NCI-H2171 treated with DMSO at 0.1 percent for 48 hours (cell line): ENCODE measurements at places on chromosomes 6 and 20.

DNA sequence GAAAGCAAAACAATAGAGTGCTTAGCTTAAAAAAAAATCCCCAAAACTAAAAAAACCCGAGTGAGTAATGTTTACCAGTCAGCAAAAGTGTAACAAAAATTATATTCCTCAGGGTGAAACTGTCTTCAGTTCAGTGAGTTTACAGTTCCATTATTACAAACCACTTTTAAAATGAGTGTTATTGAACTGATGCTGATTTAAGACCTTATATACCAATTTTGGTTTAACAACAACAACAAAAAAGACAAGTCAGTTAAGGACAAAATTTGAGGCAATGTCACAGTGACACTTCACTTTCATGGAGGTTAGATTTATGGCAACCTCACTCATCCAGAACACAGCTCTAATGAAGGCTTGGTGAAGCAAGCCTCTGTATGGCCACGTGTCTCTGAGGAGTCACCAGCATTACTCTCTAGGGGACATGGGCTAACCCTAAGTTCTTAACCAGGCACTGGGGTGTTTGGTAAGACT lies 630.8 kb downstream of the PHF3 start:
- no peak for DNase-seq

DNA sequence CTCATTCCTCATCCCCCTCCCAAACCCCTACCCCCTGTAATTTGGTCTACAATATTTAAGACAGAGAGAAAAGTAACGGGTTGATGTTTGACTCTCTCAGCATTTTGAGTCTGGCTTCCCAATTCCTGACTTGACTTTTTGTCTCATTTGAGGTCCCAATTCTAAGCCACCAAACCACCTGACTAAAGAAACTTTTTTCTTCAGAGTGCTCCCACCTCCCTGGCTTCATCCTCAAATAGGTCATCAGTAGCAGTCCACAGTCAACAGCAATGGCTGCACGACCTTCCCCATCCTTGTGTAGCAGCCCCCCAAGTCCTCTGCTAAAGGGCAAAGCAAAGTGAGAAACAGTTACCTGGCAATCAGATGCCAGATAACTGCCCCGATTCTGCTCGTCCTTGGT lies 1.8 kb downstream of the PLEKHG1 start:
- no peak for DNase-seq

- no peak for DNase-seq
Measured at GRCh38 chr20:4585104-4585753, 136.5 kb upstream of the PRND start.

DNA sequence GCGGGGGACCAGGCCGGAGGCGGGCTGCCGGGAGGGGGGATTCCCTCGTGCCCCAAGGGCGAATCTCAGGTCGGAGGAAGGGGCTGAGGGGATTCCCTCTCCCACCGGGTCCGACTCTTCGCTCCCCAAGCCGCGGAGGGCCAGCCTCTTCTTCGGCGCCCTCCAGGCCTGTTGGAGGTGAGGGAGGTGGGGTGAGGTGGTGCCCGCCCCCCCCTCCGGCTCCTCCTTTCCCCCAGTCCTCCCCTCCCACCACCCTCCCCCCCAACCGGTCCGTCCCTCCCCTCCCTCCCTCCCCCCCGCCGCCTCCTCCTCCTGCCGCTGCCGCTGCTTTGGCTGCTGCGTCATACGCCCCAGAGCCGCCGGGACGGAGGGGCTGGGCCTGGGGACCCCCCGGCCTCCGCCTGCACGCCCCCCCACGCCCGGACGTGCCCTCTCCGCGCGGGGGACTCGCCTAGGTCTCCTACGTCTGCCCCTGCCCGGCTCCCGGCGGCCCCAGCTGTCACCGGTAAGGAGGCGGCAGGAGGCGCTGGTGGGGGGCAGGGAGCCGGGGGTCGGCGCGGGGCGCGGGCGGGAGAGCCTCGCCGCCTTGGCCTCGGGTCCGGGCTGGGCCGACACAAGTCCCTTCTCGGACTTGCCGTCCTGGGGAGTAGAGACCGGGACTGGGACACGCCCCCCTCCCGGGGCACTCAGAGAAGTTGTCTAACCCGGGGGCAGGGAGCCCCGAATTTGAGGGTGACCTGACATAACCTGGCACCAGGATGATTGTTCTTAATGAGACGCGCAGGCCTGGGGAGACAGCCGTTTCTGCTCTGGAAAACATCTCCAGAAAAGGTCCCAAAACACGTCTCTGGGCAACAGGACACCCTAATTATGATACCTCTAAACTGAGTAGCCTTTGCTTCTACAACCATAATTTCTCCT lies at the start of gene PHF1:
TSS of gene PHF1 (plus strand) at position 304 of the 921 bp plus-strand sequence. CDS start 1,250 bp downstream, outside the sequence.
- DNase-seq: peak; percentile 70

- DNase-seq: no peak
Measured at GRCh38 chr6:163954088-163954775, 539.7 kb downstream of the QKI start.

- no peak for DNase-seq
Measured at GRCh38 chr20:18416486-18416885, 50.3 kb downstream of the DZANK1 start.

GRCh38 chr20:50055524-50056083 lies 57.3 kb downstream of the UBE2V1 start:
- no peak for DNase-seq

DNA sequence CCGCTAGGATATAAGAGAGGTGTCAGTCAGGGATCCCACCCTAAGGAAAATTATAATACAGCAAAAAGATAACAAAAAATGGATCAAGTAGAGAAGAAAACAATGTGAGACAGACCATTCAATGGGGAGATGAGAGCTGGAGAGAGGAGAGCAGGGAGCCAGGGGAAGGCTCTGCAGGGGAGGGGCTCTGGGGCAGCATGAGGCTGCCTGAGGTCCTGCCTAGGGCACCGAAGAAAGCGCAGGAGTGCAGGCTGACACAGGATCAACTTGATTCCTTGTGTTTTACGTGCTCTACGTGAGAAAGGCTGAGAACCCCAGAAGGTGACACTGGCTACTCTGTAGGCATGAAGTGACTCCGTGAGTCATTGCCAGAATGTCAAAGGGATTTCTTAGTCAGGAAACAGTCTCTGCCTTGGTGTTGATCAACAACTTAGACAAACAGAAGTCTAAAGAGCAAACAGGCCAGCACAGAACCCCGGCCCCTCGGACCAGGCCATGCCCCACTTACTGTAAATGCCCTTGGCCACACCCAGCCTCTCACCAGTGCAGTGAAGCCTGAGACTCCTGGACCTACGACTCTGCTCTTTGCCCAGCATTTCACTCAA lies 290.1 kb upstream of the PRDM1 start:
- no peak for DNase-seq

DNA sequence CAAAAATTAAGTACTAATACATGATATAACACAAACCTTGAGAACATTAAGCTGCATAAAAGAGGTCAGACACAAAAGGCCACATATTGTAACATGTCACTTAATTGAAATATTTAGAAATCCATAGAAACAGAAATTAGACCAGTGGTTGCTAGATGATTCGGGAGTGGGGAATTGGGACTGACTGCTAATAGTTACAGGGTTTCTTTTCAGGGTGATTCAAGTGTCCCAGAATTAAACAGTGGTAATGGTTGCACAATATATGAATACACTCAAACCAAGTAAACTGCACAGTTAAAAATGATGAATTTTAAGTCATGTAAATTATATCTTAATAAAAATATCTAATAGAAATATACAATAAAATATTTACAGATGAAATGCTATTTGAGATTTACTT lies 174.5 kb downstream of the WDR27 start:
- DNase-seq: no peak

DNA sequence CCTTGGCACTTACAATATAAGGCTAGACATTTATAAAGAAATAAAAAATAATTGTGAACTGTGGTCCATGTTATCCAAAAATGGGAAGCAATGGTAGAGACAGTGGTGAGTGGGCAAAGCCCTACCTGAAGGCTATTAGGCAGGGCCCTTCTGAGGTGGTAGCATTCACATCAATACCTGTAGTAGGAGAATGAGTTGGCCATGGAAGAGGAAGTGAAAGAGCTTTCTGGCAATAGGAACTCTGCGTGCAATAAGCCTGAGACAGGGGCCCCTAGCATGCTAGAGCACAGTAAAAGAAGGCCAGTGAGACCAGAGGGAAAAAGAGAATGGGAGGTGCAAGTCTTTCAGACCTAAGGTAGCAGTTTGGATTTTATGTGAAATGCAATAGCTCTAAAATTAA lies 754.5 kb downstream of the PTPRT start:
- DNase-seq: no peak

DNA sequence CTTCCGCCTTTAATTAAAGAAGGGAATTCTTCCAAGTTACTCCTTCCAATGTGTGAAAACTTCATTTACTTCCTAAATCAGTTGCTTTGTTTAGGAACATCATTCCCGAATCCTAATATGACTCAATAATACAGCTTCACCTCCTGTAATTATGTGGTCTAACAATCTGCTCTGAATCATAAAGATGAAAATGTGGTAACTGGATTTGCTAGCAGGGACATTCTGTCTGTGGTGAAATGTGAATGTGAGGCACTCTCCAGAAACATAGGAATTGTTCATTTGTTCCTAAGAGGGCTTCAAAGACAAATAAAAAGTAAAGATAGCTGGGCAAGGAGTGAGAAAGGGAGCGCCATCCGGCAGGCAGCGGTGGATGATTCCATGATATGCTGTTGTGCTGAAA lies 678.1 kb downstream of the KIF16B start:
- no peak for DNase-seq

DNA sequence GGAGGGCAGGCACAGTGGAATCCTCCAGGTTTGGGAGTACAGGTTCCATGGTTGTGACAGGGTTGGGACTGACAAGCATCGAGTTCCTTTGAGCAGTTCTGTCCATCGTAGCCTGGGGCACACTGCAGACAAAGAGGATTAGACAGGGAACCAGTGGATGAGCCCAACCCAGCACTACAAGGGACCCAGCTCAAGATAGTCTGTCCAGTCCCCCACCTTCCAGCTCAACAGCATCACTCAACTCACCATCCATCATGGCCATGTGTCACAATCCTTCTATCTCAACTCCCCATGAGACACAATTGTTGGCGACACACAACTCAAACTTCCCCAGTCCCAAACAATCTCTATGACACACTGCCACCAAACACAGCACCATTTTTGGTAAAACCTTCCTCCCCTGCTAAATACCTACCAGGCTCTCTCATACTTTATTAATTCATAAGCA lies 11.8 kb upstream of the GPSM3 start:
- DNase-seq: no peak

DNA sequence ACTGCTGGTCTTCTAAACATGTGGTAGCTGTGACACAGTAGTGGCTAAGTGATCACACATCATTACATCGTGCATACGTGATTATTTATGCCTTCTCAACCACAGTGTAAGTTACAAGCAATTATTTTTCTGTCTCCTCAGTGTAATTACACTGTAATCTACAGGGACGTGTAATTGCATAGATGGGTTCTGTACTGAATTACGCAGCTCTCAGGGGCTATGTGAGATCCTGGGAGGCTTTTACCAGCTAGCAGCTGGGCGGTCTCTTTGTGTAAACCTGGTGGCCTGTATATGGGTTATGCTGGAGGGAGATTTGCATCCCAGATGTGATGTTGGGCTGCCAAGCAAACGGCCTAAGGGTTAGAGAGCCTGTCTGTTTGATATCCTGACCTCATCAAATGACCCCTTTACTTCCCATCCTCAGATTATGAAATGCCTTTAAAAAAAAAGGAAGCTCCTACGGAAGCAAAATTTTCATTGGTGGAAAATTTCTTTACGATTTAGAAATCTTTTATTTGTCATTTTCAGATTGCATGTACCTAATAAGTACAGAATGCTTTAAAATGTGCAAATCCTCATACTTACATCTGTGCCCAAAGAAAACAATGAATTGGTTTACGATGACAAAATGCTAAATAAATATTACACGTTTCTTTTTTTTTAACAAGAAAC lies 402.8 kb upstream of the JAG1 start:
- DNase-seq: peak; percentile 66

- no peak for DNase-seq
Measured at GRCh38 chr20:36334281-36335205, 28.4 kb downstream of the DLGAP4 start.

GRCh38 chr6:1605004-1605892 lies 4.5 kb upstream of the FOXC1 start:
- no peak for DNase-seq

DNA sequence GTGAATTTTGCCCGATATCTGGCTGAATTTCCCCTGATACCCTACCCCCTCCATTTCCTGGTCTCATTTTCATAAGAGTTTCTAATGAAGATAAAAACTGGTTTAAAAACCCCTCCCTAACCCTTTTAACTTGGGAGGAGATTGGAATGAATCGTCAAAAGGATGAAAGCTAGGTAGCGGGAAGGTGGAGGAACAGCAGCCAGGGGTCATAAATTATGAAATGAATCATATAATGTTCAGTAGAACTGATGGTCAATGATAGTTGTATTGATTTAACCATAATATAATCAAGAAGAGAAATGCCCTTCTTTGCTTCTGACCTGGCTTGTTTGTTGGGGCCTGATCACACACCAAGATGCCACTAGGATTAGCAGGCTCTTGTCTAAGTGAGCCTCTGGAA lies 38.5 kb upstream of the SGK1 start:
- DNase-seq: no peak

GRCh38 chr6:5681480-5681879 lies 325.2 kb downstream of the NRN1 start:
- DNase-seq: no peak

DNA sequence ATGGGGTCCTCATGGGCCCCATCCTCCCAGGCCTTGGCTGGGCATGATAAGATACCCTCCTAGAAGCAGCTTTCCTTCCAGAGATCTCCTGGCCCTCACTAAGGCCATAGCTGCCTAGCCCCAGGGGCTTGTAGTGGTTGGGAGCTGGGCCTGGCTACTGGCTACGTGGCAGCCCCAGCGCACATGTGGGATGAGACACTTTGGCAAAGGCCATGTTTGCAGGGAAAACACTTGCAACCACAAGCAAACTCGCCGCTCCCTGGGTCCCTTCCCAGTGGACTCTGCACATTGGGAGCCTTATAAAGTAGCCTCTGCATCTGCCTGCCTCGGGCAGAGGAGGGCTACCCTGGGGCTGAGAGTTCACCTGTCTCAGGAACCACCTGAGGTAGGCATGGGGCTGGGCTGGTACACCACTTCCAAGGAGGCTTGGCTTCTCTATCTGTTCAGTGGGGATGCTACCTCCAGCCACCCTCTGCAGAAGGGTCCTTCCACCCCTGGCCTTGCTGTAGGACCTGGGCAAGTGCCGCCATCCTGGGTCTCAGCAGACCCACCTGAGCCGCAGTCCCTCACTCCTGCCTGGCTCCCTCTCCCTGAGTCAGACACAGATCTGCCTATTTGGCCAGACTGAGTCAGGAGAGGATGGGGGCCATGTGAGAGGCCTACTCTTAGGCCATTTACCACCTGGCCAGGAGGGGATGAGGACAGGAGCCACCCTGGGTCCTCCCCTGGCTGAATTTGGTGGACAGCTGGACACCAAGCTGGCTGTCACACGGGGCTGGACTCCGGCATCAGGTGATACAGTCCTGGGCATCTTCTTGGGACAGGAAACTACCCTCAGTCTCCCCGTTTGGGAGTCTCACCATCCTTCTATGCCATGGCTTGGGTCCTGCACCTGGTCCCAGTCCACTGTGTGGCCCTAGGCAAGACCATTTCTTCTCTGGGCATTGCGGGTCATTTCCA lies at the start of gene BPIFB2:
TSS of gene BPIFB2 (plus strand) at position 329 of the 960 bp plus-strand sequence. CDS start 871 bp downstream, outside the sequence.
- DNase-seq: no peak

DNA sequence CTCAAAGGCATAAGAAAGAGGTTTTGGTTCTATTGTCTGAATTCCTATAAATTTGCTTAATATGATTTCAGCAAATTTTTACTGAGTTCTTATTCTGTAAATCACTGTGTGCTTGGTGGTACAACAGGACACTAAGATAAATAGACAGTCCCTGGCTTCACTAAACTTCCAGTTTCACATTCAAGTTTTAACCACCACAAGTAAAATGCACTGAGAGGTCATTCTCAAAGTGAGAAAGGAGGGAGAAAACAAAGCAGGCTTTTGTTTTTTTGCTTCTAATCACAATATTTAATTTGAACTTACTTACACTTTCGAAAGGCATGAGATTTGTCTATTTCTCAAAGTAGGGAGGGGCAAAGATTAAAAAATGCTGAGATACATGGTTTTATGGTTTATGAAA lies 445.7 kb downstream of the CDC5L start:
- DNase-seq: no peak
